Breast epithelium (tissue), 4 donors: ENCODE measurements at places on chromosomes 7 and 10. TPM values are rescaled to one million over a fixed set of nuclear protein-coding genes. Genes with fewer than 3 reads are reported as not detected.

DNA sequence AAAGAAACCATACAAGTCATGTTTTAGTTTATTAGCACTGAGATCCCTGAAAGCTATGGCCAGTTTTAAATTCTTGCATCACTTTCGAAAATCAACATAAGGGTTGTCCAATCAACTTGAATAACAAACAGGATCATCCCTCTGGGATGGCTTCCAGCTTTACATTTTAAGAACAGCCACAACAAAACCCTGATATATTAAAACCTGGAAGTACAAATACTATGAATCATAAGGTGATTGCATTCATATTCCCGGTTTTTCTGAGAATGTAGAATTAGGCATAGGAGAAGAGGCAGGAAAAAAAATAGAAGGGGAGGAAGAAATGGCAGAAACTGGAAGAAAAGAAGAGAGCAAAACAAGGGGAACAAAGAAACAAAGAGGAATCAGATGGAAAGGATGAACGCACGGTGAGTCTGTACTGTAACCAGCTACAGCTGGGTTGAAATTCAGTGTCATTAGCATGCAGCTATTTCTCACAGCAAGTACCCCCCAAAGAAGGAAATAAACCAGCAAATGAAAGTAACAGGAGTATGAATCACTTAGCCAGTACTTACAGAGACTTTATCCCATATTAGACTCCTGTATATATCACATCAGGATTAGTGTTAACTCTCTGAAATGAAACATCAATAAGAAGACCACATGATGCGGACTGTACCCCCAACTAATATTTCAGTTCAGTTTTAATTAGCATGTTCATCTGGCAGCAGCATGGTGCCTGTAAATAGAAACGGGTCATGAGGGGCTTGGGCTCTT lies 301.3 kb downstream of the RNLS start:
- DNase-seq, result no peak

Gene METTL27
- total RNA-seq, result 1.6 TPM

Gene ABCB4
- total RNA-seq, result 2.8 TPM

Gene STAG3
- 0.80 TPM for total RNA-seq

- DNase-seq, result no peak
Measured at GRCh38 chr10:103859161-103860086, 4.0 kb upstream of the SH3PXD2A start.

GRCh38 chr10:132238371-132239125 lies 51.8 kb downstream of the DPYSL4 start:
- no peak for DNase-seq

Gene TMEM196
- not detected for total RNA-seq

GRCh38 chr7:1857487-1858421 lies 187.7 kb downstream of the ELFN1 start:
- no peak for DNase-seq

Gene MUC3A
- under 0.01 TPM for total RNA-seq

Gene LRRTM3
- total RNA-seq, result not detected

GRCh38 chr10:126455036-126455765 lies 66.9 kb upstream of the ADAM12 start:
- no peak for DNase-seq

DNA sequence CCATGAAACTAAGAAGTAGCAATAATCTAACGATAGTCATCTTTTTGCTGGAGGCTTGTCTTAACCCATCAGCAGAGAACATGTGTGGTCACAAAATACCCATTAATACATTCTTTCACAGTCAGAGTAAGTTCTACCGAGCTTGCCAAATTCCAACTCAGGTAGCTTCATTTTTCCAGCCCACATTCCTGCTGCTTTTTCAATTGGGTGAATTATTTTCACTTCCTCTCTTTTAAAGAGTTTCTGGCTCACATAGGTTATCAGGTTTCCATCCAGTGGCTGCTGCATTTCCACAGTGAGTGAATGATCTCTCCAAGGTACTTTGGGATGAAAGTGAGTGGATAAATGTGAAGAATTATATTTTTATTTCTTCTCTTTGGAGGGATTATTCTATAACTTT lies 233.1 kb downstream of the SEMA3E start:
- no peak for DNase-seq

DNA sequence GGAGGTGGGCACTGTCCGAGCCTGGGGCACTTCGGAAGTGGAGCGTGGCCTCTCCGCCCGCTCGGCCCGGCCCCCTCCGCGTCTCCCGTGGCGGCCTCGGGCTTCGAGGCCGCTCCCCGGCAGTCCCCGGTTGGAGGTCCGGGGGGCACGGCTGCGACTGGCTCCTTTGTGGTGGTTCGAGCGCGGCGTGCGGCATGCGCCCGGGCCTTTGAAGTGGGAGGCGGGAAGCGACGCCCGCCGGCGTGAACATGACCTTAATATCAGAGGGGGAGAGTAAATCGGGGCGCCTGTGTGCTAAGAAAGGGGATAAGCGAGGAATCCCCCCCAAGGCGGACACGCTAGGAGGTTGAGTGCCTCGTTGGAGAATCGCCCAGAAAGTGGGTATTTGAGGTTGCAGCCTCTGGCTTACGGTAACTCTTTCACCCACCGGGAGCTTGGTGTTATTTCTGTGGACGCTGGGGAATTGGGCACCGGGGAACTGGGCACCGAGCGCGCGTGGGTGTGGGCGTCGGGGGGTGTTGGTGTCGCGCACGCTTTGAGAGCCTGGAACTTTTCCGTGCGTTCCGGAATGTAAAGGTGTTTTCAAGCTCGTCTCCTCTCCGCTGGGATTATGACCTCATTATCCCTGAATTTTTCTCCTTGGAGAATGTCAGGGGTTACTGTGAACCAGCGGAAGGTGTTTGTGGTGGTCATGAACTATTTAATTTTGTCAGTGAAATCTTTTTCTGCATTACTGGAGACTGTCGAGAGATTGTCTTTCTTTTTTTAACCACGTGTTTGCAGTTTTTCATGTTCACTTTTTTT lies 660 bp downstream of the SUV39H2 start:
- no peak for DNase-seq

Gene SH2B2
- 1.6 TPM for total RNA-seq

GRCh38 chr7:37590824-37591223 lies 92.7 kb upstream of the GPR141 start:
- DNase-seq, result no peak

Gene WDR86
- 57.0 TPM for total RNA-seq

DNA sequence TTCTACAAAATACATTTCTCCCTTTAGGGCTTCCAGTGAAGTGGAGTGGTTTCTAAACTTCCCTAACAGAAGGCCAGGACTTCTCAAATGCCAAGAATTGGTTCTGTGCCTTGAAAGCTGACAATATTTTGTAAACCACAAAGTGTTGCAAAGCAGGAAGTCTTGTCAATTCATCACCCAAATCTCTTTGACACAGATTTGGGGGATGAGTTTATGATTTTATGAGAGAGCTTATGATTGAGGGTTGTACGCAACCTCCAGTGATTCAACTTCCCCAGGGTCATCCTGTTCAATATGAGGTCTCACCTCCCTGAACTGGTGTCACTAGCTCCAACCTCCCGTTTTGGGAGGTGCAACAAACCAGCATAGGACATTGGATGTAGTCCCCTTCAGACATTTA lies 83.7 kb downstream of the PRLHR start:
- DNase-seq, result no peak

Gene NEUROD6
- not detected for total RNA-seq

GRCh38 chr7:128221929-128222403 lies 19.1 kb upstream of the LEP start:
- DNase-seq, result no peak

DNA sequence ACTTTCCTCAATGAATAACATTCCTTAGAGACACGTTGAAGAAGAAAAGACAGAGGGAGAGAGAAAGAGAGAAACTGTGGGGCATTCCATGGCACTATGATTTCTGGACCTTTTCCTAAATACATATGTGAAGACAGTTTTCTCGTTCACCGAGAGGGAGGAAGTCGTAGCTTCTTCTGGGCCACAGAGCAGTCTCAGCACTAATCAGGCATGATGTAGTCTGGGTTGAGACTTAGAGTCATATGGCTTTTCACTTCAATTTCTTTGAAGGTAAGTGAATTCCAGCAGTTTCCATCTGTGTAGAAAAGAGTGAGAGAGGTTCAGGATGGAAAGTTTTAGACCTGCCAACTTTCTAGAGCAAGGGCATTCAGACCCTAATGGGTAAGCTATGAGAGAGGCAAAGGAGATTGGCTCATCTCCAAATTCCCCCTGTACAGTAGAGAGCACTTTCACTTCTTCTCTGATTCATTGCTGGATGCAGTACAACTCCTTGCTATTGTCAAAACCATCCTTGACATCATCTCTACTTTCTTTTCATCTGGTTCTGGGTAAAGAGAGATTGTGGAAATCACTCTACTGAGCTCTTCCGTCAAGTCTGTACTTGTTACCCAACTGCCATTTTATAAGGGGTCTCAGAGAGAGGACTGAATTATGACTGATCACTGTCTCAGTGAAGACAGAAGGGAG lies 31.5 kb upstream of the OR9A4 start:
- no peak for DNase-seq

GRCh38 chr7:12124028-12124427 lies 87.1 kb upstream of the TMEM106B start:
- DNase-seq, result no peak

Gene GRM3
- total RNA-seq, result not detected

Gene LRIT1
- total RNA-seq, result not detected

- DNase-seq, result no peak
Measured at GRCh38 chr7:121499624-121500023, 103.5 kb upstream of the FAM3C start.

Gene ADAM12
- total RNA-seq, result 8.6 TPM

Gene C10orf67
- total RNA-seq, result not detected
